ENCODE measurements at places on chromosomes 16 and 17.
A peak's percentile ranks its signal among the peaks of the same experiment; 100 is the strongest.

GRCh38 chr17:1905190-1905913, 75.5 kb downstream of the RPA1 start:
- no peak for DNase-seq

- no peak for DNase-seq
Measured at GRCh38 chr16:86175816-86176215, 276.9 kb downstream of the IRF8 start.

DNA sequence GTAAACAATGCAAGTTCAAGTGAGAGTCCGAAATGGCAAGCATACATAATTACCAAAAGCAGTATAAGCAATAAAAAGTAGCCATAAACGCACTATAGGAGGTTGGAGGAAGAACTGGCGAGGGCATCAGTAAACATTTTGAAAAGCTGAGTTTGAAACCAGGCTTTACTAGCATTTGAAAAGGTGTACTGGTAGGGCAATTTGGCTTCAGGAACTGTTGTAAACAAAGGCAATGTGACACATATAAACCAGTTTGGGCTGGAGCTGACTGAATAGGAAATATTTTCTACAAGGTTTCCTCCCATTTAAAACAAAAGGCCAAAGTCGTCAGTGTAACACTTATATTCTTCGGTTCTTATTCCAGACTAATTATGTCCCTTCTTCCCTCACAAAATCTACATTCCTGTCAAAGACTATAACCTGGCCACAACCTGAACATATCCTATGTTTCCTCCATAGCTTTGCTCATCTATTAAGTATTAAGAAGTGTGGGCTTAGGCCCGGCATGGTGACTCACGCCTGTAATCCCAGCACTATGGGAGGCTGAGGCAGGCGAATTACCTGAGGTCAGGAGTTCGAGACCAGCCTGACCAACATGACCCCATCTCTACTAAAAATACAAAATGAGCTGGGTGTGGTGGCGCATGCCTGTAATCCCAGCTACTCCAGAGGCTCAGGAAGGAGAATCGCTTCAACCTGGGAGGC, 7.8 kb downstream of the CBX1 start:
- no peak for DNase-seq

GRCh38 chr16:63880948-63881347, 1240.9 kb downstream of the CDH11 start:
- no peak for DNase-seq

DNA sequence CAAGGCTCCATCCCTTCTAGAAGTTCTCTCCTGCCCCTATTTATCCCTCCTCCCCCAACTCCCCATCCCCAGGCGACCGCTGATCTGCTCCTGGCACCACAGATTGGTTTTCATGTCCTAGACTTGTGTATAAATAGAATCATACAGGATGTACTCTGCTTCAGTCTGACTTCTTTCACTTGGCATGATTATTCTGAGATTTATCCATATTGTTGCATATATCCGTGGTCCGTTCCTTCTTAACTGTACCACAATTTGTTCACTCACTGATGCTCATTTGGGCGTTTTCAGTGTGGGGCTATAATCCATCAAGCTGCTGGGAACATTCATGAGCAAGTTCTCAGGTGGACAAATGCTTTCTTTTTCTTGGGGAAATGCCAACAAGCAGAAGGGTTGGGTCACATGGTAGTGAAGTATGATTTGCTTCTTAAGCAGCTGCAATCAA, 23.9 kb downstream of the PITPNM3 start:
- DNase-seq, result no peak

- no peak for DNase-seq
Measured at GRCh38 chr16:87491522-87492290, 1.1 kb downstream of the ZCCHC14 start.

- no peak for DNase-seq
Measured at GRCh38 chr17:64133546-64134215, 3.7 kb upstream of the ERN1 start.

- DNase-seq, result peak; percentile 82
Measured at GRCh38 chr17:42659079-42659931, at the start of gene TUBG2. TUBG2 (plus strand) TSS chr17:42659284; CDS start chr17:42659504, 220 bp downstream.

DNA sequence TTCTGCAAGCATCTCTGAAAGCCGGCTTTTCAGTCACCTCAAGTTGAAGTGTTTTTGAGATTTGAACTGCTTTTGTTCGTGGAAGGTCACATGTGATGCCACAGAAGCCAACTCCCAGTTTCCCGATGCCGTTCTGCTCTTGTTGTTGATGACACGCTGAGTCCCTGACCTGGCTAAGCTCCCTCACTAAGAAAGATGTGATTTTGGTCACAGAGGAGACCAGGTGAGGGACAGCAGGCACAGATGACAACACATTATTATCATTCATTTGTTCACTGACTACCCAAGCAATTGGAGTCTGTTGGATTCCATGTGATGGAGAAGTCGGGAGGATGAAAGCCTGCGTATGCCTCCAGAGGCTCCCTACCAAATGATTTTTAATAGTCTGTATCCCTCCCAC, 822.4 kb upstream of the RBFOX1 start:
- DNase-seq, result no peak

DNA sequence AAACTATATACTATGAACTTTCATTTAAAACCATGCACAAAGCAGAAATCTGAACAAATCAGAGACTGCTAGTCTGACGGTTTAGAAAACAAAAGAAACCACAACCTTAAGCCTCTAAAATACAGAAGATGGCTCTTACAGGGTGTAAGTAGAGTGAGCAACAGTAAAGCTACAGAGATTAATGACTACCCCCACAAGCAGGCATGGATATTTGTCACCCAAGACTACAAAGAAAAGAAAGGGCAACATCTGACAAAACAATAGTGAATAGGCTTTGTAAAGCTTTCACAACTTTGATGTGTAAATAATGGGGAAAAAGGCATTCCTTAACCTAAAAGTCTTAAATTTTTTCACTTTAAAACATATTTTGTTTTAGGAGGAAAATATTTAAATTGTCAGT, 75.0 kb downstream of the SPAG9 start:
- no peak for DNase-seq

DNA sequence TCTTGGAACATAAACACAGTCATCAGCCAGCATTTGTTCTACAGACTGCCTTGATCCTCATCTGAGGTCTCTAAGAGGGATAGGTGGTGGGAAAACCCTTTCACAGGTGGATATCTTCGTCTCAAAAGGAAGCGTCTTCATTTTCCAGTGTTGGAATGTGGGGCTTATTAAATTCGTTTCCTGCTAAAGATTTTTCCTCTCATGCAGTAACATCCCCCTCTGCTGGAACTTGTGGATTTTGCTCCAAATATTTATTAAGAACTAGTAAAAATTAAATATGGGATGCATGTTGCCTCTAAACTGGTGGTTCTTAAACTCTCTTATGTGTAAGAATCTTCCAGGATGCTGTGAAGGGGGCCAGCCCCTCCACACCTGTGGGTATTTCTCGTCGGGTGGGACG, 20.1 kb upstream of the MLYCD start:
- DNase-seq, result no peak

All from stimulated activated CD4-positive, alpha-beta T cell treated with anti-CD3 and anti-CD28 coated beads, Interleukin-4, amount 100 ng/mL, for 4 hours (primary cell).